ENCODE measurements at places on chromosomes 2 and 18. TPM values are rescaled to one million over a fixed set of nuclear protein-coding genes. Genes with fewer than 3 reads are reported as not detected.

DNA sequence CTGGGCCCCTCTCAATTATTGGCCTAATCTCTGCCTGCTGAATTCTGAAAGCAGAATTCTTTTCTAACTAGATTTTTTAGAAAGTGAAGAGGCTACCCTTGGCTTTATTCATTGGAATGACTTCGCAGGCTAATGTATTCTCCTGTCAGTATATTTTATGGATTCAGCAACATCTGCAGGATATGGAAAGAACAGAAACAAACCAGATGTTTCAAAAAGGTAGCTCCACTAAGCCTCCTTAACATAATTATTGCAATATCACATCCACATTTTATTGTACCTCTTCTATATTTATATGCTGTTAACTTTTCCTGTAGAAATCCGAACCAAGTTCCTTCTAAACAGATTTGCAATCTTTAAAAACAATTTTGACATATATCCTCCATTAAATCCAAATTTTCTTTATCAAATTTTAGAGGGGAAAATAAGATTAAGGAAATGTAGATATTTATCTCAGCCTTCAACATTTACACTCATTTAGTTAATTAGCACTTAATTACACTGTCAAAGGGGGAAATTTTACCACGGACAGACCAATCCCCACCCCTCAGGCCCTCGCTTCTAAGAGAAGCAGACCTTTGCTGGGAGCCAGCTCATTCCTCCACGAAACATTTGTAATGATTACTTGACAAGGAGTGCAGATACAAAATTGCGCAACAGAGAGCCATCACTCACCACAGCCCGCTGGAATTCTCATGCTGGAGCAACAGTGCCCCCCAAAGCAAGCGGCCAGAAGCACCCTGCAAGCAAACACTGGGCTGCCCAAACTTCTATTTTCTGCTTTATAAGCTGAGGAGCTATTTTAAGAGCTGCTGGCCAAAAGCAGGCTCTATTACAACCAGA, 253.4 kb downstream of the ETAA1 start:
- DNase-seq: peak; percentile 50
- H3K27me3 ChIP-seq: no peaks in the 10 kb centered on the region
- no peaks in the 10 kb centered on the region for H3K36me3 ChIP-seq

GRCh38 chr2:143429932-143430679, 300.9 kb downstream of the ARHGAP15 start:
- H3K36me3 ChIP-seq: no peaks in the 10 kb centered on the region
- peaks cover 8% of the 10 kb centered on the region for H3K4me1 ChIP-seq
- no peaks in the 10 kb centered on the region for H3K27me3 ChIP-seq

Gene UGT1A3
- not detected for total RNA-seq

DNA sequence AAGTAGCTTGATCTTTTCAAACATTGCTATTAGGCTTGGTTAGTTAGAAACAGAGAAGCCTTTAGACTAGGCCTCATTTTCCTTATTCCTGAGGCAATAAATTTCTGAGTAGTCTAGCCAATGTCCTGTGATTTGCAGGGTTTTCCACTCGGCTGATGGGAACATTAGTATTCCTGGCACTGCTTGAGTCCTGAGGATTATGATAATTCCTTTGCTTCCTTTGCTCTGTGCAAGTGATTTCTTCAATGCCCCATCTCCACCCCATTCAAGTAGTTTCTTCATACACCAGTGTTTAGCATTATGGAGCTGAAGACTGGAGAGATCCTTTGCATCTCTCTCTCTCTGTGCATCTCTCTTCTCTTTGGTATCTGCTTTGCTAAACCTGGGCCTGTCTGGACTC, 14.3 kb upstream of the SLC4A10 start:
- H3K4me1 ChIP-seq: no peaks in the 10 kb centered on the region
- no peak overlapping the region for H3K27ac ChIP-seq
- no peaks in the 10 kb centered on the region for H3K36me3 ChIP-seq

Gene M1AP
- 0.81 TPM for total RNA-seq

GRCh38 chr2:200873560-200873959, 9.1 kb upstream of the CLK1 start:
- no peaks in the 10 kb centered on the region for H3K36me3 ChIP-seq
- H3K4me1 ChIP-seq: no peaks in the 10 kb centered on the region
- H3K4me3 ChIP-seq: no peak overlapping the region
- H3K27me3 ChIP-seq: peaks cover 2% of the 10 kb centered on the region
- no peak overlapping the region for H3K27ac ChIP-seq

GRCh38 chr2:74779265-74779558, 54.7 kb upstream of the HK2 start:
- H3K4me3 ChIP-seq: no peak overlapping the region
- no peak overlapping the region for H3K27ac ChIP-seq
- no peaks in the 10 kb centered on the region for H3K36me3 ChIP-seq
- no peak for DNase-seq

DNA sequence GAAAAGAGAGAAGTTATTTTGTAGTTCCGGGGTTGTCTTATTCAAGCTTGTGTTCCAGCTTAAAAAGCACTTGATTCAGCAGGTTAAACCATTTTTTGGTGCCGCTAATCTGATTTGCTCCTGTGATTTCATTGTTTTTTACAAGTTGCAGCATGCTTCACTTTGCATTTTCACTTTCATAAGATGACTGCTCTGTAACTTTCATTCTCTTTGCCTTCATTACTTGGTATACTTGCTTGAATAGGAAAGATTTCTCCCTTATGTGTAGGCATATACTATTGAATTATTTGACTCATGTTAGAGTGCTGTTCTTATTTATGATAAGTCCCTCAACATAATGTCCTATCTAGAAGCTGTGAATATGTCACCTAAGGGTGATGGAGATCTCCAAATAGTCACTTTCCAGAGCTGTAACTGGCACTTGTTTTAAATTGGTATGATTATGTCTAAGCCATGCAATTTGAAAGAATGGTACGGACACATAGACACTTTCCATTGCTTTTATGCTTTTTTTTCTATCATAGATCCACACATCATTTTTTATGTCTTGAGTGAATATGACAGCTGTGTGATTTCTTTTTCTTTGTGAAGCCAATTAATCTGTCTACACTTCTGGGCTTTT, 254.5 kb downstream of the DSEL start:
- H3K27ac ChIP-seq: no peak overlapping the region
- H3K27me3 ChIP-seq: no peaks in the 10 kb centered on the region
- no peaks in the 10 kb centered on the region for H3K4me1 ChIP-seq

DNA sequence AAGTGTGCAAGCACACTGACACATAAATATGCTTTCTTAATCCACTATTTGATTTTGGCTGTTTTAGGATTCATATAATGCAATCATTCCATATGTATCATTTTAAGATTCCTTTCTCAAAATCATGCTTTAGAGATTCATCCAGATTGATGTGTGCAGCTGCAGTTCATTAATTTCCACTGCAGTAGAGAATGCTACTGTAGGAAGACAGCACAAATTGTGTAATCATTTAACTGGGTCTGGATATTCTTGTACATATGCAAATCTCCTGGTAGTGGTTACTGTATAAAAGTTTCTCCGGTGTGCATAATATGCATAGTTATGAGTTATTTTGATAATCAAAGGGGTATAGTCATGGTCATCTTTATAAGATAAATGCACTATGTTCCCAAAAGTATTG, 502.5 kb upstream of the ACVR2A start:
- H3K27me3 ChIP-seq: no peaks in the 10 kb centered on the region
- DNase-seq: no peak
- peaks cover 19% of the 10 kb centered on the region for H3K36me3 ChIP-seq
- no peak overlapping the region for H3K4me3 ChIP-seq
- no peaks in the 10 kb centered on the region for H3K4me1 ChIP-seq
- H3K27ac ChIP-seq: no peak overlapping the region

Gene KLHL30
- 3.5 TPM for total RNA-seq
